Type B pancreatic cell (in vitro differentiated cells): ENCODE measurements at places on chromosomes 1 and 21.

DNA sequence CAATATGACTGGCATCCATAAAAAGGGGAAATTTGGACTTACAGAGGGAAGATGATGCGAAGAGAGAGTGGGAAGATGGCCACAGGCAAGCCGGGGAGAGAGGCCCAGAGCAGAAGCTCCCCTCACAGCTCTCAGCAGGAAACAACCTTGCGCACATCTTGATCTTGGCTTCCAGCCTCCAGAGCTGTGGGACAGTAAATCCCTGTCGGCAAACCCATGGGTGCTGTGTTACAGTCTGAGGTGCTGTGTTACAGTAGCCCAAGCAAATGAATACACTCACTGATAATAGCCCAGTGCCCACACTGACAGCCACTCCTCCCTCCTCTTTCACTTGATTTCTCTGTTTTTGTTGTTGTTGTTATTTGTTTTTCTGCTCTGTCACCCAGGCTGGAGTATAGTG lies 22.4 kb downstream of the CDCA8 start:
- DNase-seq: no peak

GRCh38 chr1:77866296-77866695 lies 22.1 kb upstream of the NEXN start:
- no peak for DNase-seq

- no peak for DNase-seq
These were observed 16.8 kb downstream of the FLG2 start for GRCh38 chr1:152343006-152343405.

GRCh38 chr1:24888061-24888970 lies 41.8 kb downstream of the RUNX3 start:
- DNase-seq: no peak

GRCh38 chr1:36522461-36523229 lies 39.9 kb upstream of the CSF3R start:
- peak; percentile 53 for DNase-seq
